Memory B cell (primary cell): ENCODE measurements at places on chromosomes 1 and 21.

- H3K36me3 ChIP-seq, result no peaks in the 10 kb centered on the region
- no peak overlapping the region for H3K4me3 ChIP-seq
- H3K27me3 ChIP-seq, result peaks cover 4% of the 10 kb centered on the region
- no peak for DNase-seq
- H3K4me1 ChIP-seq, result no peaks in the 10 kb centered on the region
- no peak overlapping the region for H3K27ac ChIP-seq
These were observed 67.9 kb upstream of the APOBEC4 start for GRCh38 chr1:183721041-183721440.

- H3K4me3 ChIP-seq, result no peak overlapping the region
- DNase-seq, result no peak
- peaks cover 31% of the 10 kb centered on the region for H3K27me3 ChIP-seq
- H3K27ac ChIP-seq, result no peak overlapping the region
- no peaks in the 10 kb centered on the region for H3K4me1 ChIP-seq
These were observed 86.5 kb upstream of the WNT4 start for GRCh38 chr1:22229379-22229778.

DNA sequence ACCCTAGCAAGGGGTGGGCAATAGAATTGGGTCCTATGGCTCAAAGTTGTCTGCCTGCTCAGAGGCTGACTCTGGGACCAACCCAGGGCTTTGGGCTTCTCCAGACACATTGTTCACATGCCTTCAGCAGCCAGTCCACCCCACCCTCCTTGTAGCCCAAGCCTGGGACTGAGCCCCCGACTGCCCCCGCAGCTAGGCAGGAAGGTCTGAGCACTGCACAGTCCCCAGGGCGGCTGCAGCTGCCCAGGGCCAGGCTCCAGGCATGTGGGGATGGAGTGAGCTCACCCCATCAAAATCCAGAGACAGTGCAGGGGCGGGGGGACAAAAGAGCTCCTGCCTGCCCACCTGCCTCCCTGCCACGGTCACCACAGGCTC is 35.6 kb downstream of the HSPG2 start:
- H3K27ac ChIP-seq, result no peak overlapping the region
- peaks cover 4% of the 10 kb centered on the region for H3K27me3 ChIP-seq
- H3K4me3 ChIP-seq, result no peak overlapping the region

DNA sequence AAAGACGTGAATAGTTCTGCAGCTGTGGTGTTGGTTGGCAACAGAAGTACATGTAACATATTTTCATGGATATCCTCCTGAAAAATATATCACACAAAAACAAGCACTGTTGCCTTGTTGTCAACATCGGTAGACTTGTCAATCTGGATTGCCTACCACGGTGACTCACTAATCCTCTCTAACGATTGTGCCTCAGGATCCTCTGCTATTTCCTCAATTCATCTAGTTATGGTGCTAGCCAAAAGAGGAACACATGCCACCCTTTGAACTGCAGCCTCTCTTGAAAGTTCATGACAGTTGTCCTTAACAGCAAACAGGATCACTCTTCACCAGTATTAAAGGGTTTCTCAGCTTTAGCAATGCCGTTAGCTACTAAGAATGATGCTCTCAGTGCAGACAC is 25.7 kb downstream of the RASAL2 start:
- H3K4me3 ChIP-seq, result no peak overlapping the region
- H3K4me1 ChIP-seq, result no peaks in the 10 kb centered on the region
- no peaks in the 10 kb centered on the region for H3K36me3 ChIP-seq
- no peak overlapping the region for H3K27ac ChIP-seq

GRCh38 chr1:2476061-2476999 is at the start of gene PLCH2:
PLCH2 (plus strand) TSS chr1:2476289; CDS start chr1:2476589, 300 bp downstream.
- no peaks in the 10 kb centered on the region for H3K36me3 ChIP-seq
- no peak within 1 kb of the TSS for H3K27ac ChIP-seq
- no peaks in the 10 kb centered on the region for H3K27me3 ChIP-seq
- H3K4me1 ChIP-seq, result no peaks in the 10 kb centered on the region
- no peak within 1 kb of the TSS for H3K4me3 ChIP-seq

DNA sequence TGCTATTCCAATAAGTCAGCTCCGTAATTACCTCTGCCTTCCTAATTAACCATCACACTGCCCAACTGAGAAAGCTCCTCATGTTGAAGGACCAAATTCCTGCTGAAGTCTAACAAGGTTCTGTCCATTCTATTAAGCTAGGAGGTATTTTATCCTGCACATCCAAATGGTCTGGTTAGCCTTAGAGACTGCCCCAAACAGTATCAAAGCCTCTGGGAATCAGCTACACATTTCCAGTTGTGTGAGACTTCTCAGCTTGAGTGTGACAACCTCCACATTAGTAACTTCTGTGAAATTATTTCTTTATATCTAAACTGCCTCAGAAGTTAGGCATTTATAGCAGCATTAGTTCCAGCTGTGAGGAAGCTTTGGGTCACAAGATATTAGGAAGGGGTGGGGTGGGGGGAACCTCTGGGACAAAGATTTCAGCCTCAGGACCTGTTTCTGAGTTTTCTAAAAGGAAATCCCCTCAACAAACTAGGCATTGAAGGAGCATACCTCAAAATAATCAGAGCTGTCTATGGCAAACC is 150.5 kb upstream of the DUSP10 start:
- H3K27ac ChIP-seq, result no peak overlapping the region
- DNase-seq, result no peak
- peaks cover 1% of the 10 kb centered on the region for H3K27me3 ChIP-seq
- no peak overlapping the region for H3K4me3 ChIP-seq
- H3K36me3 ChIP-seq, result peaks cover 2% of the 10 kb centered on the region

DNA sequence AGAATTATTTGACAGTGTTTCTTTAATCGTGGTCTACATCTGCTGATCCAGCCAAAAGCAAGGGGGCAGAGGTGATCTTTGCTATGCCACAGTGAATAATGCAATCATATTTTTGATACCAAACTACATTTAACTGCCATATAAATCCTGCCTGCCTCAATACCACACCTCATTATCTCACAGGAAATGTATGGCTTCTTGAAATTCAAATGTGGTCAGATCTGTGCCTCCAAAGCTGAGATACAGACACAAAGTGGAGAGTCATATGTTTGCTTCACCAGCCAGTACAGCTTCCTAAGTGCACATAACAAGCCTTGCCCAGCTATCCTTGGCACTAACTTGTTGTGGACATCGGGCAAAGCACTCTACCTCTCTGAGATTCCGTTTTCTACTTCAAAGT is 250.0 kb upstream of the NFIA start:
- no peaks in the 10 kb centered on the region for H3K4me1 ChIP-seq
- H3K27ac ChIP-seq, result no peak overlapping the region
- no peak for DNase-seq
- no peak overlapping the region for H3K4me3 ChIP-seq
- H3K27me3 ChIP-seq, result peaks cover 7% of the 10 kb centered on the region
- H3K36me3 ChIP-seq, result no peaks in the 10 kb centered on the region

GRCh38 chr1:24770881-24771280 is 25.6 kb downstream of the CLIC4 start:
- DNase-seq, result no peak
- H3K27me3 ChIP-seq, result no peaks in the 10 kb centered on the region
- no peak overlapping the region for H3K4me3 ChIP-seq
- H3K4me1 ChIP-seq, result peaks cover 19% of the 10 kb centered on the region

DNA sequence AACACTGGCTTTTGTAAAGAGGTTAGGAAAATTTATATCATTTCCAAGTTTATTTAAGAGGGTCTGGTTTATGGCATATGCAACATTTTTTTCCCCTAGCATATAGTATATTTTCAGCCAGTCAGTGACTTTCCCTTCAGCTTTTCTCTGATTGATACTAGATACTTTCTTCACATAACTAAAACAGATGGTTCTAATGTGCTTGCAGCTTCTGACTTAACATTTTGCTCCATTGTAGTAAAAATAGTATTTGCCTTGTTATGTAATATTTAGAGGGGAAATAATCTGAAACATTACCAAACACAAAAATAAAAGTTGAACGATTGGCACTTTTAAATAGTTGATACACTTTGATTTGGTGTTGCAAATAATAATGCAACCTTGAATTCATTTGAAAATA is 191.7 kb downstream of the GPR52 start:
- H3K27ac ChIP-seq, result no peak overlapping the region
- H3K4me1 ChIP-seq, result peaks cover 9% of the 10 kb centered on the region
- H3K27me3 ChIP-seq, result no peaks in the 10 kb centered on the region
- no peak for DNase-seq
- H3K36me3 ChIP-seq, result peaks cover 19% of the 10 kb centered on the region
- H3K4me3 ChIP-seq, result no peak overlapping the region

DNA sequence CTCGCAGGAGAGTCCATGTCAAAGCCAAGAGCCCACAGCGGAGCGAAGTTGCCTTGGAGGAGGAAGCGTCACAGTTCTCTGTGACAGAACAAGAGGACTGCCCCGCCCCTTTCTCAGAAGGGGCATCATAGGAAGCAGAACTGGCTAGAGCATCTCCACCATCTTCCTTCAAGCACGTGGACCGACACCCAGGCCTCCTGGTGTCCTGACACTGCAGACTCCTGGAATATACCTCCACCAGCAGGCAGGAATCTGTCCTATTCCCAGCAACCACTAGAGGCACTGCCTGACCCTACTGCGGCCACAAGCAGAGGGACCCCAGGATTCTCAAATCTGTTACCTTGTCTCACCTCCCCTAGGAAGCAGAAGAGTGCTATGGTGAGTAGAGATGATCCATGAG is 37.8 kb downstream of the GPA33 start:
- no peak overlapping the region for H3K27ac ChIP-seq
- H3K27me3 ChIP-seq, result peaks cover 4% of the 10 kb centered on the region
- no peaks in the 10 kb centered on the region for H3K36me3 ChIP-seq
- H3K4me1 ChIP-seq, result no peaks in the 10 kb centered on the region

GRCh38 chr21:32448803-32449594 is 36.5 kb downstream of the EVA1C start:
- H3K36me3 ChIP-seq, result peaks cover under 1% of the 10 kb centered on the region
- no peak overlapping the region for H3K4me3 ChIP-seq
- no peak for DNase-seq
- H3K4me1 ChIP-seq, result no peaks in the 10 kb centered on the region
- no peak overlapping the region for H3K27ac ChIP-seq

- no peak overlapping the region for H3K4me3 ChIP-seq
- no peak for DNase-seq
- H3K27me3 ChIP-seq, result no peaks in the 10 kb centered on the region
- no peaks in the 10 kb centered on the region for H3K36me3 ChIP-seq
- no peak overlapping the region for H3K27ac ChIP-seq
These were observed 12.1 kb downstream of the GREM2 start for GRCh38 chr1:240599830-240600229.

DNA sequence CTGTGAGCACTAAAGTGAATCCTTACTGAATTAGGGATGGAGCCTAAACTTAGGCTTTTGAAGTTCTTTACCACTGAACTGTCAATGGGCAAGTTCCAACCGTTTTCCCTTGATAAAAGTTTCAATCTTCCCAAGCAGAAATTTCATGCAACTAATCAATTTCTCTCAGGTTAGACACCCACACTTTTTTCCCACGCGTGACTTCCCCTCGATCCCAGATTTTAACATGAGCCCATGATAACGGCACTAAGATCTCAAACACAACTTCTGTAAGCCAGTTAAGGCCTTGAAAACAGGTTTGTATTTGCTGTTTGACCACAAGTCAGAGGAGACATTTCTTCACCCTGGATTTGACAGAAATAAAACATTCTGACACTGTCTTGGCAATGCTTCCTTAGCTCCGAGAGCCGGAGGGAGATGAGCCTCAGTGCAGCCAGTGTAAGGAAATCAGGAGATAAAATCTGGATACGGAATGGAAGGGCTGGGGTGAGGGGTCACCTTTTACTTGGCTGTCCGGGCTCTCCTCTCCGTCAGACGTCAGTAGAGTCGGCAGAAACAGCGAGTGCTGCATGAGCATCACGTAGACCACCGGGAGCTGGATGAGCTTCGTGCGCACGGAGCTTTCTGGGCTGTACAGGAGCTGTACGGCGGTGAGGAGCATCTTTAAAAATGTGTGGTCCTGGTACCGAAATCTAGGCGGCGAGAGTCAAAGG is 39.7 kb downstream of the MRAP start:
- no peaks in the 10 kb centered on the region for H3K4me1 ChIP-seq
- H3K27ac ChIP-seq, result no peak overlapping the region
- H3K36me3 ChIP-seq, result peaks cover 67% of the 10 kb centered on the region
- DNase-seq, result no peak
- no peak overlapping the region for H3K4me3 ChIP-seq

GRCh38 chr1:57058652-57059501 is 93.1 kb upstream of the C8B start:
- no peaks in the 10 kb centered on the region for H3K4me1 ChIP-seq
- no peak overlapping the region for H3K27ac ChIP-seq
- H3K4me3 ChIP-seq, result no peak overlapping the region
- no peak for DNase-seq
- H3K27me3 ChIP-seq, result no peaks in the 10 kb centered on the region

DNA sequence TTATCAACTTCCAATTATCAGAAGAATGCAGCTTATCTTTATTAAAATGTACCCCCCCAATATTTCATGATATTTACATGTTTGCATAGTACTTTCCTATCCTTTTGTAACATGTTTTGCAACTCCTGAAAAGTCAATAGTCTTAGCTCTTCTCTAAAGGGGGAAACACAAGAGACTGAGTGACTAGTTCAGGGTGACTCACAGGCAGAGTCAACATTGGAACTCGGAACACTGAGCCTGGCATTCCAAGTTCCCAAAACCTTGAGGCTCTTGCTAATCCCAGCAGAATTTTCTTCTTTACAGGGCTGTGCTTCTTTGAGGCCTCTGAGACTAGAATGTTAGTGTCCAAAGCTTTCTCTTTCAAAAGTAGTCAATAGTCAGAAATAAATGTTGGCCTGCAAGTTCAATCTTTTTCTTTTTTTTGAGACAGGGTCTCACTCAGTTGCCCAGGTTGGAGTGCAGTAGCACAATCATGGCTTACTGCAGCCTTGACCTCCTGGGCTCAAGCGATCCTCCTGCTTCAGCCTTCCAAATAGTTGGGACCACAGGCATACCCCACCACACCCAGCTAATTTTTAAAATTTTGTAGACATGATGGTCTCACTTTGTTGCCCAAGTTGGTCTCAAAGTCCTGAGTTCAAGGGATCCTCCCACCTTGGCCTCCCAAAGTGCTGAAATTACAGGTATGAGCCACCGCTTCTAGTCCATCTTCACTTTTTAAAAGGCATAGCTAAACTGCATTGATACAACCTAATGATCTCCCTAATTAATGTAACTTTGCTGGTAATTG is 37.5 kb downstream of the ZNF281 start:
- H3K27me3 ChIP-seq, result no peaks in the 10 kb centered on the region
- peaks cover 8% of the 10 kb centered on the region for H3K4me1 ChIP-seq
- no peak overlapping the region for H3K4me3 ChIP-seq
- H3K27ac ChIP-seq, result no peak overlapping the region
- DNase-seq, result no peak
- H3K36me3 ChIP-seq, result peaks cover 4% of the 10 kb centered on the region

- no peak overlapping the region for H3K4me3 ChIP-seq
- peaks cover 20% of the 10 kb centered on the region for H3K27me3 ChIP-seq
- DNase-seq, result no peak
- no peaks in the 10 kb centered on the region for H3K36me3 ChIP-seq
- H3K27ac ChIP-seq, result no peak overlapping the region
These were observed 99.4 kb upstream of the SLC45A1 start for GRCh38 chr1:8218351-8219092.
